ENCODE measurements at places on chromosomes 2 and 18.

- H3K27me3 ChIP-seq: no peaks in the 10 kb centered on the region
- H3K4me3 ChIP-seq: no peak overlapping the region
- no peaks in the 10 kb centered on the region for H3K36me3 ChIP-seq
- H3K4me1 ChIP-seq: peaks cover 4% of the 10 kb centered on the region
- no peak overlapping the region for H3K27ac ChIP-seq
Observed at GRCh38 chr18:48090021-48090420, 159.6 kb upstream of the SMAD2 start.

GRCh38 chr2:232278534-232278933, 100.0 kb upstream of the ALPP start:
- DNase-seq: no peak
- no peaks in the 10 kb centered on the region for H3K4me1 ChIP-seq
- no peak overlapping the region for H3K4me3 ChIP-seq

DNA sequence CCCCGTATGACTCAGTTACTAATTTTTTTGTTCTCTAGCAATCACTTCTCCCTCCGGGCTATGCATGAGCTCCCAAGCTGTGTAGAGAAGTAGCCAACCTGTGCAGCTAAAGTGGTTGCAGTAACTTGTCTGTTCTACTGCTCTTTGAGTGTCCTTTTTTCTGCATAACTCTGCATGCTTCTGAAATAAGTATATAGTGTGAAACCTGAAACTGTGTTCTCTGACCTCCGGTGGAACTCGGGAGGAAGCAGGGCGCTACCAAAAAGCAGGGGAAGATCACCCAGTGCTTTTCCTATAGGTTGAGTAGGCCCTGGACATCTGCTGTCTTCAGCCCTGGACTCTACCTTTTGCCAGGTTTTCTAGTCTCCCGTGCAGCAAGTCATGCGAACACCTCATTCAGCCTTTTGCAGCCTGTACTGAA, 47.8 kb downstream of the PHLPP1 start:
- no peaks in the 10 kb centered on the region for H3K27me3 ChIP-seq
- peaks cover 18% of the 10 kb centered on the region for H3K4me1 ChIP-seq
- DNase-seq: no peak
- H3K27ac ChIP-seq: no peak overlapping the region

GRCh38 chr2:168002021-168002553, 245.3 kb downstream of the STK39 start:
- H3K27ac ChIP-seq: no peak overlapping the region
- H3K27me3 ChIP-seq: no peaks in the 10 kb centered on the region
- no peak for DNase-seq
- peaks cover 9% of the 10 kb centered on the region for H3K4me1 ChIP-seq
- peaks cover 17% of the 10 kb centered on the region for H3K36me3 ChIP-seq
- no peak overlapping the region for H3K4me3 ChIP-seq

DNA sequence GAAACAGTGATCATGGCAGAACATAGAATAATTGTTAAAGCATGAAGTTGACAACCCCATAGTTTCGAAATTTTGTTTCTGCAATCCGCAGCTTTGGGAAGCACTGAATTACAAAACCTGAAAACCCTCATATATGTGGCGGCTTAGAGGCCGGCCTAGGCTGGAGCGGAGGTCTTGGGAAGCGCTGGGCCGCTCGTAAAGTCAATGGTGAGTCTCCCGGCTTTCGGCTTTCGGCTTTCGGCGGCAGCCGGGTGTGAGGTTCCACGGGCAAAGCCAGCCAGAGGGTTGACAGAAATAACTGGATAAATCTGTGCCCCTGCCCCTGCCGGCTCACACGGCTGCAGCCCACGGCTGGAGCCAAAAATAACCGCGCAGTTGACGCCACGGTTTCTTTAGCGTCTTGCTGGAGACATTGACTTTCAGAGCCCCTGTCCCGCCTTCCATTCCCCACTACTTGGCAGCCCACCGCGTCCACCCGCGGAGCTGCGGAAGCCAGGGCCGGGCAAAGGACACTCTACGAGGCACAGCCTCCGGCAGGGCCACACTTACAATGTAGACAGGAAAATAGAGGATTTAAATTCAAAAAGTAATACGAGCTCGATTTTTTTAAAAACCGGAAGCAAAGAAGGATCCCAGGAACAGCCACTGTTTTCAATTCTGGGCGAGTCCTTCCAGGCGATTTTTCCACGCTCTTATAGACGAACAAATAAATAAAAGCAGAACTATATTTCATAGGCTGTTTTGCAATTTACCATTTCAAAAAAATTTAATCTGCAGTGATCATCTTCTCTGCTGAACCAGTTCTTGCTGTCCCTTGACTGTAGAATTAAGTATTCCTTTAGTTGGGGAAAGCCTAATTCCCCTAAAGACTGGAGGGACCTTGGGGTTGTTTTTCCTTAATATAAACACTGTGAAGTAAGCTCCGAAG, 28.3 kb upstream of the ATP6V1B1 start:
- no peaks in the 10 kb centered on the region for H3K36me3 ChIP-seq
- H3K4me3 ChIP-seq: peak overlapping the region; percentile 26
- H3K27me3 ChIP-seq: peaks cover 58% of the 10 kb centered on the region
- peaks cover 9% of the 10 kb centered on the region for H3K4me1 ChIP-seq

DNA sequence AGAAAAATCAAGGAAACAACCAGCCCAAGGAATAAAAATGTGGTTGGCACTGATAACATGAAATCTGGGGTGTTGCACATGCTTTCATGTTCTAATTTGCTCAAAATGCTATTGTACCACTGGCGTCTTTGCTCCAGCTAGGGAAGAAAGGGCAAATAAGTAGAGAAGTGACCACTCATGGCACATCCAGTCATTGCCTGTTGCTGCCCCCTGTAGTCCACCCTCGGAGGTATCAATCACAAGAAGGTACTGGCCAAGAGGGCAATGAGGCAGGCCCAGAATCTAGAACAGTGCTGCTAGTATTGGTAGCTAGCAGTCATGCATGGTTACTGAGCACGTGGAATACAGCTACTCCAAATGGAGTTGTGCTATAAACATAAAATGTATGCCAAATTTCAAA, 213.4 kb downstream of the CDCA7 start:
- H3K27me3 ChIP-seq: no peaks in the 10 kb centered on the region
- H3K4me1 ChIP-seq: peaks cover 20% of the 10 kb centered on the region
- no peak for DNase-seq
- no peak overlapping the region for H3K4me3 ChIP-seq

DNA sequence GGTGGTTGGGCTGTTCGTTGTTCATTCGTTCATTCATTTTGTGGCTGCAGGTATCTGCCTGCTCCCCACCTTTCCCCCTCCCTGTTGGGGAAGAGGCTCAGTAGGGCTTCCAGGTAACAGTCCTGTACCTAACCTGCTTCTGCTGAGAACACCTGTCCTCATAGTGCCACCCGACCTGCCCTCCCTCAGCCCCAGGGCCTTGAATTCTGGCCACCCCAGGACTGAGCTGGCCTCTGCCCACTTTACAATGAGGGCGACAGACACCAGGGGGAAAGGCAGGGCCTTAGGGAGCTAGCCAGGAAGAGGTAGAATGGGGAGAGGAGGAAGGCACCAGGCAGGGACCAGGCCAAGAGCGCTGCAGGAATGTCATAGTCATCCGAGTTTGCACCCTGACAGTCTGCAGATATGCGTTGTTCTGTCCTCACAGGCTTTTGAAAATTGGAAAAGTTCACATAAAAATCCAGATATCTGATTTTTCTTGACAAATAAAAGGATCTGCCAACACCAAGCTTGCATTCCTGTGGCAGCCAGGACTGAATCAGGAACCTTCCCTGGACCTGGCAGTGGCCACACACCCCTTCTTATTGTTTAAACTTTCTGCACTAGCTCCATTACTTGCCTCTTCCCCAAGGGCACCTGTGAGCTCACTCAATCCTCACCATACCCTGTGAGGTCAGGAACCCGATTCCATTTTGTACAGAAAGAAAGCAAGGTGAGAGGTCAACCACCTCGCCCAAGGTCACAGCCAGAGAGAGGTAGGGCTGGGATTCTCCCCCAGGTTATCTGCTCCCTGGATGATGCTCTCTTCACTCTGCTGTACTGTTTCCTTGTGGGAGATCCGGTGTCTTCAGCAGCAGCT, 35.3 kb upstream of the MRPL33 start:
- peaks cover 21% of the 10 kb centered on the region for H3K4me1 ChIP-seq
- peak overlapping the region; percentile 39 for H3K4me3 ChIP-seq
- no peaks in the 10 kb centered on the region for H3K36me3 ChIP-seq
- peak overlapping the region; percentile 86 for H3K27ac ChIP-seq
- no peaks in the 10 kb centered on the region for H3K27me3 ChIP-seq

- H3K36me3 ChIP-seq: no peaks in the 10 kb centered on the region
- H3K4me3 ChIP-seq: peak within 1 kb of the TSS; percentile 59
- DNase-seq: peak; percentile 84
- peak within 1 kb of the TSS; percentile 71 for H3K27ac ChIP-seq
Observed at GRCh38 chr18:500632-501405, at the start of gene COLEC12. Gene COLEC12 (minus strand): TSS chr18:500701. CDS start chr18:500514, 187 bp downstream.

GRCh38 chr18:79862562-79862961, 64.8 kb downstream of the KCNG2 start:
- H3K27ac ChIP-seq: no peak overlapping the region
- H3K4me1 ChIP-seq: peaks cover under 1% of the 10 kb centered on the region
- DNase-seq: no peak
- no peaks in the 10 kb centered on the region for H3K36me3 ChIP-seq
- no peak overlapping the region for H3K4me3 ChIP-seq
- H3K27me3 ChIP-seq: no peaks in the 10 kb centered on the region

DNA sequence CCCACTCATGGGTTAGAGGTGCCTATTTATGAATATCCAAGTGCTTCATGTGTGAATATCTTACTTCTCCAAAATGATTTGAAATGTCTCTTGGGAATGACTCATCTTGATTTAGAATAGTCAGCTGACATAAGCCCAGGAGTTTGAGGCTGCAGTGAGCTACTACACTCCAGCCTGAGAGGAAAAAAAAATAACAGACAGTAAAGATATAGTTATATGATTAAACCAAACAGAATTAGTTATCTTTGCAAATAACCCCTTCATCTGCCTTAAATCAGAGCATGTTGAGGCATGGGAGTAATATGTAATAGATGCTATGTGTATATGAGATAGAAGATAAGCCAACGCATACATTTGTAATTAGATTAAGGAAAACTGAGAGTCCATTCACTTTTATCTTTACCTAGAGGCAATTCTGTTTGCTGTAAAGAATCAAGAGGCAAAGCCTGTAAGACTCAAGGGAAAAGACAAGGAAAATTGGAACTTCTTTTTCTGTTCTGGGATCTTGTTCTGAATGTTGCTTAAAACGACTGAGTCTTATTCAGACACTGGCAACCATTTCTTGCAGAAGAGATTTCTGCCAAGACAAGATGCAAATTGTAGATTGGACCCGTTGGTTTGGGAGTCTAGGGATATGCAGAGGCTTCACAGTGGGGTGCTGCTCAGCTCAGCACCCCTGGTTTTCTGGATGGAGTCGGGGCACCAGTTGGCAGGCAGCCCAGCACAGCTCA, 104.4 kb downstream of the LIPG start:
- DNase-seq: no peak
- H3K27me3 ChIP-seq: no peaks in the 10 kb centered on the region

- no peaks in the 10 kb centered on the region for H3K36me3 ChIP-seq
- peak; percentile 61 for DNase-seq
- H3K27me3 ChIP-seq: no peaks in the 10 kb centered on the region
Observed at GRCh38 chr2:217617616-217618022, 385.2 kb downstream of the TNS1 start.

DNA sequence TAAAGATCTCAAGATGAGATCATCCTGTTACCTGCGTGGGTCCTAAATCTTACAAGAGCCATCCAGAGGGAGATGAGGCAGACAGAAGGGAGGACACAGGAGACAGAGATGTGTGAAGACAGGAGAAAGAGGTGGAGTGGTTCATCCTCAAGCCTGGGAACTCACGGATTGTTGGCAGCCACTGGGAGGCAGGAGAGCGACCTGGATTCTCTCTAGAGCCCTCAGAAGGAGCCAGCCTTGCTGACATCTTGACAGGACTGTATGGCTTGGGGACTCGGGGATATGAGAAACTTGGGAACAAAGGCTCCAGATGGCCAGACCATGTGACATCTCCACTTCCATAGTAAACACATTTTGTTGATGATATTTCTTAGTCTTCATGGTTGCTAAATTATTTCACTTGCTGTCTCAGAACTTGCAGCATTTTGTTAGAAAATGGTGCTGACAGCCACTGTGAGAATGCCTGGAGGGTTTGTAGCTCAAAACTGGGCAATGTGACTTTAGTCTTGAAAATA, 57.8 kb upstream of the MC2R start:
- H3K27ac ChIP-seq: no peak overlapping the region
- H3K36me3 ChIP-seq: no peaks in the 10 kb centered on the region
- H3K4me1 ChIP-seq: no peaks in the 10 kb centered on the region
- no peak for DNase-seq
- no peaks in the 10 kb centered on the region for H3K27me3 ChIP-seq

DNA sequence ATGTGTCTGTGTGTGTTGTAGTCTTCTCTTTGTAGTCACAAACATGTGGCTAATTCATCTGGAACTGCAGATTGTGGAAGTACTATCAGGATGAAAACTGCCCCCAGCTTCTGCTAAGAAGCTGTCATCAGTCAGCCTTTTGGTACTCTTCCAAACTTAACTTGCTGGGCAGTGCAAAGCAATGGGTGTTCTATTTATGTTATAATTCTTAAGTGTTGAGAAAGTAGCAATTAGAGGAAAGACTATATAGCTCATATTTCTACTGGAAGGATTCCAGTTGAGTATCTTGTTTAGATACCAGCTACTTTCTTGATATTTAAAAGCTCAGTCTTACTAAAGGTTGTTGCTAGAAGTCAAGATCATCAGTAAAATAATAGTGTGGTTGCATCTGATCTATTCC, 52.1 kb downstream of the SLC38A11 start:
- H3K27me3 ChIP-seq: no peaks in the 10 kb centered on the region
- no peak overlapping the region for H3K4me3 ChIP-seq
- H3K27ac ChIP-seq: peak overlapping the region; percentile 48
- DNase-seq: no peak
- no peaks in the 10 kb centered on the region for H3K36me3 ChIP-seq
- peaks cover 10% of the 10 kb centered on the region for H3K4me1 ChIP-seq

GRCh38 chr2:128315829-128316776, 2.6 kb downstream of the HS6ST1 start:
- no peaks in the 10 kb centered on the region for H3K36me3 ChIP-seq
- peak; percentile 20 for DNase-seq
- H3K4me3 ChIP-seq: peak overlapping the region; percentile 86

DNA sequence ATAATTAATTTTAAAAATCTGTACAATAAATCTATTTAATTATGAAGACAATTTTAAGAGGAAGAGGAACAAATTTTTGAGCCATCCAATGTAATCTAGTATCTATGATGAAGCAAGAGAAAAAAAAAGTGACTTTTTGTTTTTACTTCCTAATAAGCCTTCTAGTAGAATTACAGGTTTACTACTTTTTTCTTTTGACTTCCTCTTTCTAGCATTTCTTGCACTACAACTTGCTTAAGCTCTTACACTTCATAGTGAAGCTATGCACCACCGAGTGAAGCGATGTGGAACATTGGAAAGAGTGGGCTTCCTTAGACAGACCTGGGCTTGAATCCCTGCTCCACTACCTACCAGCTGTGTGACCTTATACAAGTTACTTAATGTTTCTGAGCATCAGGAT, 2.1 kb downstream of the SERPINB2 start:
- no peaks in the 10 kb centered on the region for H3K4me1 ChIP-seq
- no peak overlapping the region for H3K4me3 ChIP-seq
- H3K36me3 ChIP-seq: no peaks in the 10 kb centered on the region
- H3K27ac ChIP-seq: no peak overlapping the region
- no peak for DNase-seq

Data from stomach (tissue), 19 donors.